ENCODE measurements at places on chromosomes 6 and 20.

DNA sequence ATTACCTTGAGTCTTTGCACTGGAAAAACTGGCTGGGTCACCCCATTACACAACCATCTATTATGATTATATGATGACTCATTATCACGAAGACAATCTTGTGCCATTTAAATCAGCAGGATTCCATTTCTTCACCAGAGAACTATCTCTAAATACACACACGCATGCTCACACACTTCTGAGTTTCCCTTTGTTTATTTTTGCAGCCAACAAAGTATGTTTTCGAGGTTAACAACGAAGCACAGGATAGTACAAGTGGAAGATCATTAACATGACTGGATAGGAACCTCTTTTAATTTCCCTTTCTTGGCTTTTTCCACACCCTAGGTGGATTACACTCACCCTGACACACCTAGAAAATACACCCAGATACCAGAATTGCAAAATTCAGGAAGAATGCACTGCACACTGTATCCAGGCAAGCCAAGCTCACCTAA, 18.9 kb downstream of the PERP start:
- peak; percentile 79 for DNase-seq

DNA sequence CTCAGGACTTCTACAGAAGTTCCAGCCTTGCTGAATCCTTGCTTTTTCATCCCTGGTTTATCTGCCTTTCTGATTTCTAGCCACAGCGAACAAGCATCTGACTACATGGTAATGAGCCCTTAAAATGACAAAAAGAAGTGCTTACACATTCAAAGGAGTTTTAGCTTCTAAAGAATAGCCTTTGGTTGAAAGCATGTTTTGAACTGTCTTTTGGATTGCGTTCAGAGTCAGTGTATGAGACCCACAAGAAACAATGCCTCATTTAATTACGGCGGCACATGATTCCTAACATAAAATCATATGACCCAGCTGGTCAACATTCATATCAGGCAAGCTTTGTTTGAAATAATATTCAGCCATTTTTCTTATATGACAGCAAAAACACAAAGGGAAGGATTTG, 784.2 kb downstream of the KIF16B start:
- no peak for DNase-seq

DNA sequence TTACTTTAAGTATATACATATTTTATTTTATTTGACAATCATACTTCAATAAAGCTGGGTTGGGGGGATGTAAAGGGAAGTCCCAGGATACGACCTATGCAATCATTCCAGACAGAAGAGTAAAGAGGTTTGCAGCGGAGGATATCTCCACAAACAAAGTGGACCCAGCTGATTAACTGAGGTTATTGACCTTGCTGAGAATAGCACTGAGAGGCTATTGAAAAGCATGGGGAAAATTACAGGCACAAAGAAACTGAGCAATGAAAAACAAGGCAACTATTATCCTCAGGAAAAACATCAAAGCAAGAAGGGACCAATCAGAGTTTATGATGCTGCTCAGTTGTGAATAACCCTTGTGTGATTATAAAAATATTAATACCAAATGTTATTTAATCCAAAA, 32.6 kb downstream of the SERPINB1 start:
- DNase-seq, result no peak

- no peak for DNase-seq
Measured at GRCh38 chr6:4374216-4374615, 238.8 kb upstream of the ECI2 start.

DNA sequence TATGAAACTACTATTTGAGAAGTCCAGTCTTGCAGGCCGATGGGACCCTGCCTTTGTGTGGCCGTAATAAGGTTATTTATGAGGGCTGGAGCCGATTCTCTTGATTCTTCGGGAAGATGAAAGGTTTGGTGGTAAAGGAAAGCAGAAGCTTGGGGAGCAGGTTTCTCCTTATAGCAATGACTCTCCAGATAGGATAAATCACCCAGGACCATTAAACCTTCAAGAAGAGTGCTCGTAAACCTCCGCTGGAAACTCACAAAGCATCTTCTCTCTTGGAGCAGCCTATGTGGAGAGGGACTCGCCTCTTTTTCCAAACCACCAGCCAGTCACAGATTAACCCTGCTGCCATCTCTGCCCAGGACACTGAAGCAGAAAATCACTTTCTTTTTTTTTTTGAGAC, 69.6 kb upstream of the SALL4 start:
- no peak for DNase-seq

DNA sequence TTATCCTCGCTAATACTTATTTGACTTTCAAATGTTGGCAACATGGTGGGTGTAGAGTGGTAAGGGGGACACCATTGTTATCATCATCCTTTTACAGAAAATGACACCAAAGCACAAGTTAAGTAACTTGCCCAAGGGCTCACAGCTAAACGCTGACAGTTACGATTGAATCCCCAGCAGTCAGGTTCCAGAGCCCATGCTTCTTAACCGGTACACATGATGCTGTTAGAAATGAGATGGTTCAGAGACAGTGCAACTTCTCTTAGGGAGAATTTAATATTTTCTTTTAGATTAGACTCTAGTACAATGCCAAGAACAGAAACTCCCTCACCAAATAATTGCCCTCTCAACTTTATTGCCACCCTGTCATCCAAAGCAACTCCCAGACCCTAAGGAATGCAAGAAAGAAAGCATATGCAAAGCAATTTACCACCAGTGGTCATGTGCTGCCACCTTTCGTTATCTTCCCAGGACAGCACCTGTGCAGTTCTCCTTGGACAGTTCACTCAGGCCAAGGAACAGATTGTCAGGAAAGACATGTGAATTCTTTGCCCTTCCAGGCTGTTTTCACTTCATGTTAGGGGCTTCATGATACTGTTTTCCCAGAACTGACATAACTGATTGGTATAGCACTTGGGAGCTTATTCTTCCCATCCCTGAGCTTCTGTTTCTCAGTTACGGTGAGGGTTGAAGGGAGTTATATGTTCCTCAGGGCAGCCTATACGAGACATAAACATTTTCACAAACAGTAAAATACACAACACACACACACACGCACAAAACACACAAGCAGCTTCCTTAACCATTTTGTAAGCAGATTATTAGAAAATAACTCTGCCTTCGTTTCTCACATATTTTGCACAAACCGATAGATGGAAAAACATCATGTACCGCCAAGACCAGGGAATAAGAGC, 5.1 kb downstream of the HLA-DMA start:
- DNase-seq, result peak; percentile 43

GRCh38 chr6:82955841-82956240, 109.8 kb downstream of the UBE3D start:
- peak; percentile 60 for DNase-seq

DNA sequence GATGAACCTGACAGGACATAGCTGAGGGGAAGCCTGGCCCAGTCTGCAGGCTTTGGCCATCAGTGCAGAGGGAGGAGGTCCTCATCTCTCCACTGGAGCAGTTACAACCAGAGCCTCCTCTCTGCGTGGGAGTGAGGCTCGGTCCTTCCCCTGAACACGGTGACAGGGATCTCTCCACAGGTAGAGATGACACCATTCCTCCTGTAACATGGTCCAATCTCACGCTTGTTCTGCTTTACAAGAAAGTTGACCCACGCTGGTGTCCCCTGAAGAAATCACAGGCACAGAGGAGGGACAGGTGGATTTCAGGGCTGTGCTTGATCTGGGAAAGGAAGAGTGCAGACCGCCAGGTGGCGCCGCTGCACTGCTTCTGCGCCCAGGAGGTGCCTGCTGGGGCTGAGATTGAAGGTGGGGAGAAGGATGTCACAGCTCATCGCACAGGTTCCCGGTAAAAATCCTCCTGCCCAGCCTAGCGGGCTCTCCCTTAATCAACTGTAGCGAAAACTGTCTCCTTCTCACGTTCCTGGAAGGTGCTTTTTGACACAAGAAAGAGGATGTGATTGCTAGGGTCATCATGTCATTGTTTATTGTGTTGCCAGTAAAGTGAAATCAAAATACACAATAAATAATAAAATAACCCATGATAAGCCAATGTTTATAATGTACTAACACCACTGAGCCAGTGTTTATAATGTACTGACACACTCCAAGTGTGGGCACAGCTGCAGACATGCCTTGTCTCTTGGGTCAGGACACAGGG, 20.4 kb downstream of the HLA-G start:
- peak; percentile 68 for DNase-seq

DNA sequence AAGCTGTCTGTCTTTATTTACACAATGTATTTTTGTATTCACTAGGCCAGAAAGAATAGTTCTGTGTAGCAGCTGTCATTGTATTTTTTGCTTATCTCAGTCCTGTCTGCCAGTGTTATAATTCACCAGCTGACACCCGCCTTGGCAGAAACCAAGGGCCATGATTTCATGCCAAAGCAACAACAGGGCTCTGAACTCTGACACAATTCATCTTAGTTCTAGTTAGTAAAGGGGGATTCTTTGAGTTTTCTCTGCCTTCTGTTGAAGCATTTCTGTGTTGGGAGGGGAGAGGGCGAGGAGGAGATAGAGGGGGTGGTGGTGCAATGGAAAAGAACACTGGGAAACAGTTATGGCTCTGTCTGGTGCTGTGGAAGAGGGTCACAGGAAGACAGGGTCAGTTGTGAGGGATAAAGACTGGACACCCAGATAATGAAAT, 684.6 kb upstream of the MARCKS start:
- peak; percentile 73 for DNase-seq

GRCh38 chr6:45305546-45305945, 22.6 kb upstream of the RUNX2 start:
- DNase-seq, result no peak

DNA sequence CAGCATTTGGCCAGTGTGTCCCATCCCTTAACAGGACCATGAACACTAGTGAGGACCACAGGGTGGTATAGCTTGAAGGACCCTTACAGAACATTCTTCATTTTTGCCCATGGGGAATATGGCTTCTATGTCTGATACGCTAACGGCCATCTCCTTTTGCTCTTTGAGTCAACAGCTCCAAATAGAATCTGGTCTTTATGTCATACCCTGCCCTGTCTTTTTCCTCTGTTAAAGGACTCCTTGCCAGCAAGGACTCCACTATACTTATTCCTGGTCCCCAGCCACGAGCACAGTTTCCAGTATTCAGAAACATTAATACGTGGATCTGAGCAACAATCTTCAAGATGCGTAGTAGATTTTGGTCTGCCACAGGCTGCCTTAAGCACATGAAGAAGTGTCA, 22.5 kb downstream of the SERPINB1 start:
- DNase-seq, result no peak

DNA sequence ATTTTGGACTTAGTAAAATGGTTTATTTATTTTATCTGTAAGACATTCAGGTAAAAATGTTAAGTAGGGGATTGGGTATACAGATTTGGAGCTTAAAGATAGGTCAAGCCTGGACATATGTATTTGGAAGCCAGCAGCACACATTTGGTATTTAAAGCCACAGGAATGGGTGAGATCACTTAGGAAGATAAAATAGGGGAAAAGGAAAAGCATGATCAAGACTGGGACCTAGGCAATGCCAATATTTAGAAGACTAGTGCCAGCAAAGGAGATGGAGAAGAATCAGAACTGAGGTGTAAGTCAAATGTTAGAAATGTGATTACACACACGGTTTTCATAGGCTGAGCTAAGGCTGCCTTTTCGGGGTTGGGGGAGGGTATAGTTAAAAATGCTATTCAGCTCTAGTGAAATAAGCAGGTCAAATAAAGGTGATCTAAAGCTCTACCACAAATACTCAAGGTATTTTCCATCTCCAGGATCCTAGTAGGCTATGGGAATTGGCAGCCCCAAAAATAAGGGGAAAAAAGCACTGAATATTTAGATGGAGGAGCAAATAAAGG, 20.6 kb downstream of the SLC2A12 start:
- DNase-seq, result no peak

Measured in cardiac fibroblast (primary cell).